Activated naive CD8-positive, alpha-beta T cell treated with anti-CD3 and anti-CD28 coated beads, Interleukin-2, amount 10 ng/mL, durations not matched to agents 7 days and 5 days (primary cell): ENCODE measurements at places on chromosomes 12 and 14. TPM values are rescaled to one million over a fixed set of nuclear protein-coding genes. Genes with fewer than 3 reads are reported as not detected.
A peak's percentile ranks its signal among the peaks of the same experiment; 100 is the strongest.

The PMCH gene
- not detected for total RNA-seq

The ANKRD33 gene
- total RNA-seq = not detected

GRCh38 chr14:104795781-104796686 is 486 bp upstream of the AKT1 start:
- peaks cover 23% of the 10 kb centered on the region for H3K4me1 ChIP-seq
- peaks cover 7% of the 10 kb centered on the region for H3K36me3 ChIP-seq
- peaks cover 6% of the 10 kb centered on the region for H3K27me3 ChIP-seq
- H3K27ac ChIP-seq = peak overlapping the region; percentile 71
- DNase-seq = peak; percentile 80

DNA sequence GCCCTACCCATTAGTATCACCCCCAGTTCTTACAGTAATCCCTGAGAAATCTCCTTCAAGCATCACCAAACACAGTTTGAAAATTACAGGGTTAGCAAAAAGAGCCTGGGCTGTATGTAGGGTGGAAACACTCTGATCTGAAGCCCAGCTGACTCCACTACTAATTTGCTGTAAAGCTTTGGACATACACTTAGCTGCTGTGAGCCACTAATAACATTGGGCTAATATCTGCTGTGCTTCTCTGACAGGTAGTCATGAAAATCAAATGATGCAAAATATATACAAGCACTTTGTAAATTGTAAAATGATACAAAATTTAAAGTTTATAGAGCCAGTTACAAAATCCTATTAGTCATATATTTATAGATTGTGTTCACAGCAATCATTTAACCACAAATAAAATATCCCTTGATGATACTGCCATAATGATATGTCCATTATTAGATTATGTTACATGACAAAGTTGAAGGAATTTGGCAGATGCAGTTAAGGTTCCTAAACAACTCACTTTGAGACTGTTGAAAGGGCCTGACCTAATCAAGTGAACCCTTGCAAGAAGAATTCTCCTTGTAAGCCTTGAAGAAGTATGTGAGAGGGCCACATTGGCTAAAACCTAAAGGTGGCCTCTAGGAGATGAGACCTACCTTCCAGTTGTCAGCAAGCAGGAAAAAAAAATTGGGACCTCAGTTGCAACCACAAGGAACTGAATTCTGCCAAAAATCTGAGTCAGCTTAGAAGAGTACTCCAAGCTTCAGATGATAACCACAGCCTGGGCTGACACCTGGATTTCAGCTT is 19.0 kb downstream of the TWF1 start:
- H3K4me3 ChIP-seq = no peak overlapping the region
- peaks cover 22% of the 10 kb centered on the region for H3K36me3 ChIP-seq
- no peaks in the 10 kb centered on the region for H3K27me3 ChIP-seq

DNA sequence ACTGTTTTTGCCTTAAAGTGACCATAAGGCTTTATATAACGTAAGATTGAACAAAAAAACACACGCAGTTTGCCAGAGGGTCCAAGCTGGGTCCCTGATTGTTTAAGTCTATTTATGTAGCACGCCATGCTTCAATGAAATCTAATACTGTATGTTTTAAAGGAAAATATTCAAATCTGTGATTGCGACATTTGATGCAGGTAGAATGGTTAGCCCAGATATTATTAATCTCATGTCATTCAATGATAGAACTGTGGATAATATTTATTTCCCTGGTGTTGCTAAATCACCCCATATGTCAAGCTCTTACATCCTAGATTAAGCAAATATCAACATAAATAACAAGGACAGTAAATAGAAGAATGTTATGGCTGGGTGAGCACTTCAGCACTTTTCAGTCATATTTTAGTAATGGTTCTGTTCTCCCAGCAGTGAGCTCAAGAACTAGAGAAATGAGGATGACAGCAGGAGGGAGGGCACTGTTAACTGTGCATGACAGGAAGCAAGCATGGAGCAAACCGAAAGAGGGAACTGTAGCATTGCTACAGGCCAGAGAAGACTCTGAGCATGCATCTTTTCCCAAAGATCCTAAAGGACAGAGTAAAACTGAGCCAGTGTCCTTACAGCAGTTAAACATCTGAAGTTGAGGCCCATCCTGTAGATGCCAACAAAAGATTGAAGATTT is 465.7 kb upstream of the MGAT4C start:
- H3K27ac ChIP-seq = no peak overlapping the region
- no peaks in the 10 kb centered on the region for H3K36me3 ChIP-seq
- no peak for DNase-seq
- no peaks in the 10 kb centered on the region for H3K27me3 ChIP-seq

DNA sequence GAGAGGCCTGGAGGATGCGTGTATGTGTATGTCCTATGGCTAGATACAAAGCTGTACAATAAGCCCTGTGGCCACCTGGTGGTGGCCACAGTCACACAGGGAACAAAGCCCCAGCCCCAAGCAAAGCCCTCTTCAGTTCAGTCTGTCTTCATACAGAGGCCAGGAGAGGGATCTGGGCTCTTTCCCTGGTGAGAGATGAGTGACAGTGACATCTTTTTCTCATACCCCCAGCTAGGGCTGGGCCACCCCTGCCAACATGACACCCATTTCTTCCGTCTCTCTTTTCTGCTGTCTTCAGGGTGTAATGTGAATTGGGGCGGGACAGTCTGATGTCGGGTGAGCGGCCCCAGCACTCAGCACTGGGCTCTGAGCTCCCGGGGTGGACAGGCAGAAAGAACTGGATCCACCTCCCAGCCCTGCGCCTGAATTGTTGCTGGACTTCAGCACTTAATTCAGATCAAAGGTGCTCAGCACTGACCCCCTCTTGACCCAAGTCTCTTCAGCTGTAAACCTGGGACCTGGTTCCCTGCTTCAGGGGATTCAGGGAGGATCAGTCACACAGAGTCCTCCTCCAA is 59.8 kb downstream of the SERPINA3 start:
- DNase-seq = no peak
- H3K4me3 ChIP-seq = no peak overlapping the region

DNA sequence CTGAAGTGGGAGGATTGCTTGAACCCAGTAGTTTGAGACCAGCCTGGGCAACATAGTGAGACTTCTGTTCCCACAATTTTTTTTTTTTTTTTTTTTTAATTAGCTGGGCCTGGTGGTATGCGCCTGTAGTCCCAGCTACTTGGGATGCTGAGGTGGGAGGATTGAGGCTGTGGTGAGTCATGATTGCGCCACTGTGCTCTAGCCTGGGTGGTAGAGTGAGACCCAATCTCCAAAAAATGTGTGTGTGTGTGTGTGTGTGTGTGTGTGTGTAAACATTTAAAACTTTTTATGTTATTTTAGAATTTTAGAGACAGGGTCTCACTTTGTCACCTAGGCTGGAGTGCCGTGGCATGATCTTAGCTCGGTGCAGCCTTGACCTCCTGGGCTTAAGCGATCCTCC is 6.8 kb downstream of the PPP1R36 start:
- DNase-seq = no peak
- no peak overlapping the region for H3K4me3 ChIP-seq
- H3K27ac ChIP-seq = no peak overlapping the region

DNA sequence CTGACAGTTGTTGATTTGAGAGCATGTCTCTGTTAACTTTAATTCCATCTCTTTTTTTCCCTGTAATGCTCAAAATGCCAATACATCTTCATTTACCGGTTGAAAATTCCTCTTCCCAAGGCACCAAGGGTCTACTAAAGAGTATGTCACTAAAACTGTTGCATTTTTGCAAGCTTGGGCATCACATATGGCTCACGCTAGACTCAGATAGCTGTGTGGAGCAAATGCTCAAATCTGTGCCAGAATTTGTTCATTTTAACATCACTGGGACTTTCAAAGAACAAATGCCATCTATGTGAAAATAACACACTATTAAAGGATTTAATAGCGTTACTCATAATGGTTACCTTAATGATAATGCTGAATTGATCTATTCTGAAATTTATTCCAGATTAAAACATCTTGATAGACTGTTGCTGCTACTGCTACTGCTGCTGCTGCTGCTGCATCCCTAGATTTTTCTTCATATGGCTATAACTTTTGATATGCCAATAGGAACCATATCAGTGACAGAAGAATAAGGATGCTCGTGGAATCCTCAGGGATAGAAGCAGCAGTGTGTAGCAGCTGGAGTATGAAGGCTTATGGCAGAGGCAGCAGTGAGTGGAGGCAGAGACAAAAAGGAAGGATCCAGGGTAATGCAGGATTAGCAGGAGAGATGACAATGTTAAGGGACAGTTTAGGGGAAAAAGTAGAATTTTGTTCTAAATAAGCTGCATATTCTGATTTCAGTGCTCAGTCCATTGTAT is 57.3 kb downstream of the MGAT4C start:
- H3K27me3 ChIP-seq = no peaks in the 10 kb centered on the region
- H3K4me3 ChIP-seq = no peak overlapping the region
- no peaks in the 10 kb centered on the region for H3K4me1 ChIP-seq
- no peak overlapping the region for H3K27ac ChIP-seq
- no peak for DNase-seq

- no peaks in the 10 kb centered on the region for H3K4me1 ChIP-seq
- H3K27me3 ChIP-seq = no peaks in the 10 kb centered on the region
- no peak overlapping the region for H3K27ac ChIP-seq
- no peaks in the 10 kb centered on the region for H3K36me3 ChIP-seq
- H3K4me3 ChIP-seq = no peak overlapping the region
Measured at GRCh38 chr14:48876806-48877340, 709.3 kb downstream of the RPS29 start.

GRCh38 chr14:20440465-20440864 is 4.5 kb upstream of the KLHL33 start:
- H3K4me1 ChIP-seq = peaks cover 25% of the 10 kb centered on the region
- peak overlapping the region; percentile 92 for H3K27ac ChIP-seq
- no peak for DNase-seq
- H3K27me3 ChIP-seq = no peaks in the 10 kb centered on the region
- H3K36me3 ChIP-seq = peaks cover 8% of the 10 kb centered on the region
- H3K4me3 ChIP-seq = peak overlapping the region; percentile 82

GRCh38 chr12:131379738-131380137 is 331.2 kb upstream of the SFSWAP start:
- no peaks in the 10 kb centered on the region for H3K36me3 ChIP-seq
- H3K27ac ChIP-seq = no peak overlapping the region
- H3K27me3 ChIP-seq = no peaks in the 10 kb centered on the region
- no peak for DNase-seq

DNA sequence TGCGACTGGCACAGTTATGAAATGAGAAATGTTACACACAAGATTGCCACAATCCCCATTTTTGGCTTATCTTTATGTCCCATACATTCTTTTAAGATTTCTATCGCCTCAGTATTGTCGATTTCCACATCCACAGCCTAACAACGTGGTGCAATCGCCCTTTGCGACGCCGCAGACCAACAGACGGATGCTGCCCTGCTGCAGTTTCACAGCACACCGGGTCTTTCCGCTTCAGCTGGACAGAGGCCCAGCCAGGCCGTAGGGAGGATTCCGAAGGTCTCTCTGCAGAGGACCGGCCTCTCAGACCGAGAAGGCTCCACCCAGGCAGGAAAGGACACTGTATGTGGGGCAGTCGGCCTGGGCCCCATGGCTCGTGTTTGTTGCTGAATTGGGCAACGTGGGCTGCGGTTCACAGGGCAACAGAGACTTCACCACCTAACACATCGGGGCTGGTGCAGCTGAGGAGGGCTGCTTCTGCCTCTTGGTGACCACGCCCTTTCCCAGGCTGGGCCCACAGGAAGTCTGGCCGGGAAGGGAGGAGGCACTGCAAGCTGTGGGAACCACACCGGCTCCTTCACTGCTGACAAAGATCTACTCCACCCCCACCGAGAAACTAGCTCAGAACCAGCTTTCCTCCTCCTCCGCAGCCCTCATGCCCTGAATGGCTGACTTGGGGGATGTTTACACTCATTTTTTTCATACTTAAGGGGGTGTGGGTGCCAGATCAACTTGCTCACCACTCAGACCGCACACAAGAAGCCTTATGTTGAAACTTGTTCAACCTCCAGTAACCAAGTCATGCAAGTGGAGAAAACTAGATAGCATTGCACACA is 32.9 kb upstream of the MDM1 start:
- peak; percentile 82 for DNase-seq
- peaks cover 4% of the 10 kb centered on the region for H3K36me3 ChIP-seq
- peak overlapping the region; percentile 86 for H3K27ac ChIP-seq
- peak overlapping the region; percentile 78 for H3K4me3 ChIP-seq
- H3K4me1 ChIP-seq = peaks cover 43% of the 10 kb centered on the region

DNA sequence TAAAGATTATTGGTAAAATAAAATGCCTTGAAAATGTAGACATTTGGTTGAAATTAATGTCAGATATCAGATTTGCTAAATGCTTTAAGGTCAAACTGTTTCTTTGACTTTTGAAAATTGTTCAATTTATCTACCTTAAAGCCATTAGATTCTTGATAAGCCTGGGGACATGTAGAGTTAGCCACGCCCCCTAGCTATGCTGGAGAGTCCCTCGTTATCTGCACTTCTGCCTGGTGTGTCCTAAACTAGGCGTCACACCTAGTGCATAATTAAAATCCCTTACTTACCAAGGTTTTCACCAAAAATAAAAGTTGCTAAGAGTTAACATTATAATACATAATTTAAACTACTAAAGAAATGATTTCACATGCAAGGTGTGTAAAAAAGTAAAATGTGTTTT is 79.5 kb downstream of the EGLN3 start:
- peaks cover 1% of the 10 kb centered on the region for H3K27me3 ChIP-seq
- H3K27ac ChIP-seq = no peak overlapping the region
- H3K4me3 ChIP-seq = no peak overlapping the region
